Stimulated activated CD4-positive, alpha-beta T cell treated with anti-CD3 and anti-CD28 coated beads, TNF-alpha, amount 100 ng/mL, for 1 hour (primary cell): ENCODE measurements at places on chromosomes 1 and 21.

DNA sequence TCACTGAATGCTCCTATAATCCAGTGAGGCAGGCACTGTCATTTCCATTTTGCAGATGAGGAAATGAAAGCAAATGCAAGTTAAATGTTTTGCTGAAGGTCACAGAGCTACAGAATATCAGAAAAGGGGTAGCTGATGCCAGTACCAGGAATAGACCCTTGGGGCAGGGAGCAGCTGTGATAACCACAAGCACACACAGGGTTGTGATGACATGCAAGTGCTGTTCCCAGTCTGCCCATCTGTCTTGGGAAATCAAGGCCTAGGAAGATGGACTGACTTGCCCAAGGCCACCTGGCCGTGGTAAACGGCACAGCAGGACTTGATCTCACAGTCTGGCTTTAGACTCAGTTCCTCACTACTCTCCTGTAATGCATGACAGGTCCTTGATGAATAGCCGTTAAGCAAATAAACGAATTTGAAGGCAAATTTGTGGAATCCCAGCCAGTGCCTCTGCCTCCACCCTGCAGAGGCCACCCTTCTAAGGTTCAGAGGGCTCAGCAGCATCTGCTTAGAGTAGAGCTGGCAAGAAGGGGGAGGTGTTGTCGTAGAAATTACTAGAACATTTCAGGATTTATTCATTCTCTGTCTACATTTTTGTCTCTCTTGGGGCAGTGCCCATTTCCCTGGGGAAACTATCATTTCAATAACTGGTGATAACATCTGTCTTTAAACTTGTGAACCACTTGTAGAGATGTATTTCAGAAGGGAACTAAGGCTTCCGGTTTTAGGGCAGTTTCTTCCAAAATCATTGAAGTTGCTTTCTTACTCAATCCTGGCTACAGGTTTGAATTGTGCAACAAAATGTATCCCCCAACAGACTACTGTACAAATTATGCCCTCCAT lies 53.2 kb upstream of the MRPS6 start:
- no peak for DNase-seq

- no peak for DNase-seq
Observed at GRCh38 chr1:62308606-62309005, 10.6 kb downstream of the KANK4 start.

- DNase-seq, result no peak
Observed at GRCh38 chr1:3683992-3684391, 31.7 kb downstream of the TP73 start.

GRCh38 chr1:55276671-55277376 lies 61.7 kb upstream of the USP24 start:
- DNase-seq, result no peak

DNA sequence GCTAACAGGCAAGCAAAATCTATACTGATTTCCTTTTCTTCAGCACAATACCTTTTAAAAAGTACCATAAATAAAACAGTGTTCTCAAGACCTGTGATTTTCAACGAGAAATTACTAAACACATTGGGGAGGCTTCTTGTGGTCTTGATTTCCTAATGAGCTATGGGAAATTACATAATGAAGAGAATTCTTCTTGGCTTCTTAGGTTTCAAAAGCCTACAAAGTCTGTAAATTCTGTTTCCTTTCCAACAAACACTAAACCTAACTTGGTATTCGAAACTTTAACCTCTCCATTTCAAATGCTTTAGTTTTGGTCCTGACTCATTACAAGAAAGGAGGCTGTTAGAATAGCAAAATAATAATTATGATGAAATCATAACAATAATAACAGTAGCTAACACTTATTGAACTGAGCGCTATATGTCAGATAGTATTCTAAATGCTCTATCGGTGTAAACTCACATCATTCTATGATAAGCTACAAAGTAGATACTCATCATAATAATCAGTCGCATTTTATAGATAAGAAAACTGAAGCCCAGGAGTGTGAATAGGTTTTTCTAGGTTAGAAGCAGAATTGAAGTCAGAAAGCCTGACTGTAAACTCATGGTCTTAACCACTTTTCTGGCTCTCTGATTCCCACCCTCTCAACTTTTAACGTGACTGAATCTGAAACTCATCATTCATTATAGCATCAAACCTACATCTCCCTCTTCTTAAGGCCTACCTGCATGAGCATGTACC lies 486.7 kb downstream of the SMYD3 start:
- no peak for DNase-seq

DNA sequence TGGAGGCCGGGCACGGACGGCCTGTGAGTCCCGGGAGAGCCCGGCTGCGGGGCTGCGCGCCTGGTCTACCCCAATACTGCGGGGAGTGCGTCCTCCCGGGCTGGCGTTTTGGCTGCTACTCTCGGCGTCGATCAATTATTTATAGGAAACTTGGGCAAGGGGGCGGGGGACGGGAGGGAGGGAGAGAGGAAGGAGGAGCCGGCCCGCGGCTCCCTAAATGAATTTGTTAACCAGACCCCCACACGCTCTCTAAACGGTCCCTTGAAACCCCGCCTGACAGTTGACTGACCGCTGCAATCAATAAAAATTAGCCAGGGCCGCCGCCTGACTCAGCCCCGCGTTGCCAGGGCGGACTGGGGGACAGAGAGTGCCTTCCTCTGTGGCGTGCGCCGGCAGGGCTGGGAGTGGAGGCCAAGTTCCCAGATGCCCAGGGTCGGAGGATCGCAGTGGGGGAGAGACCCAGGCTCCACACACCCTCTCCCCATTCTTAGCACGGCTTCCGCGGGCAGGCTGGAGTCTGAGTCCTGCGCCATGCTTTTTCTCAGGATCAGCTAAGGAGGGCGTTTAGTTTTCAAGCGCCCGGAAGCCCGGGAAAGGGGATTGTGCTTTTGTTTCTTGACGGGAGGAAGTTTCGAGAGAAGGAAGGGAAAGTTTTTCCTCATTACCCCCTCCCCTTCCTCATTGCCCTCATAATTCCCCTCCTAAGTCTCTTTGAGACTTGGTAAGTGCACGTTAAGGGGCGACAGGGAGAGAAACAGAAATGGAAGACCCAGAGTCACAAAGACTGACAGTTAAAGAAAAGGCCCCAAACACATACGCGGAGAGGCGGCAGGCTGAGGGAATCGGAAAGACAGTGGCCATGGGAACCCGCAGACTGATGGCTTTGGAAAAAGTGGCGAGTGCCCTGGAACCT lies 6.2 kb downstream of the PAX7 start:
- no peak for DNase-seq

DNA sequence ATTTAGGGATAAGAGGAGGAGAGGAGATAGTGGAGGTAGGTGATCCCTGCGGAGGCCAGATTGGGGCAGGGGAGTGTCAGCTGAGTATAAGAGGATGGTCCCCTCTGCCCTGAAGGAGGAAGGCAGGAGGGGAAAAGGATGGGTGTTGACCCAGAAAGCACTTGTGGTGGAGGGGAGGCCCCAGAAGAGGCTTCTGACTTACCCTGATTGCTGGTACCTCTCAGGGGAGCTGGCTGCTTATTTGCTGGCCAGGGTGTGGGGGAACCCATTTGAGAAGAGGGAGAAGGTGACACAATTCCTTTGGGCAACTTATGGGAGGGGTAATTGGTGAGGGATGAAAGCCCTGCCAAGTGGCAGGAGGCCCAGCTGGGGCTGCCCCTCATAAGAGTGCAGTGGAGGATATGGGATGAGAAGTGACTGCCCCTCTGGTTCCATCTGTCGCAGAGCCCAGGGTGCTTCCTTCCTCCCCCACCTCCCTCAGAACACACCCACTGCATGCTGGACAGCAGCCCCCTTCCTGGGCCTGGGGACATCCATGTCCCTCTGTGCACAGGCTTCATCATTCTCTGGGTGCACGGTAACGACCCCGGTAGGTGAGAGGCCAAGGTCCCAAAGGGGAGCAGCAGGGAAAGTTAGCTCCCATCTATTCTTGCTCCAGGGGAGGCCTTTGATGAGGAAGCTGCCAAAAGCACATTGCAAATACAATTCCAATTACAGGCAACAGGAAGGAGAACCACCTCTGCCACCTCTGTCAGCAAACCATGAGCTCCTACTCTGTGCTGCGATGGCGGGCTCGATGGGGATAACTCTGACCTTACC lies 1.4 kb upstream of the PCSK9 start:
- DNase-seq, result no peak

DNA sequence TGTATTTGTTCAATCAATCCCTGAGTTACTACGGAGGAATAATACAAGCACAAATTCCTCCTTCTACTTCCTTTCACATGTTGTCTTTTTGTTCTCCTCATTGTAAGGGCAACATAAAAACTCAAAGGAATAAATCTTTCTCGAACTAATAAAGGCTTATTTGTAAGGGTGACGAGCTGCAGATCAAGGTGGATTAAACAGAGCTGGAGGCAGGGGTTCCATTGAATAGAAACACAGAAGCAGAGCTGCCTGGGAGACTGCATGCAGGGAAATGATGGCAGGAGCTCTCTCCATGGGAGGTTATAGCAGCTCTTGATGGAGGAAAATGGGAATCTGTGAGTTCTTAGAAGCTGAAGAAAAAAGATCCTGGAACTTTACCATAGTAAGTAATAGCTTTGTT lies 160.2 kb downstream of the CYYR1 start:
- DNase-seq, result no peak
